ENCODE measurements at places on chromosomes 12 and 14.

DNA sequence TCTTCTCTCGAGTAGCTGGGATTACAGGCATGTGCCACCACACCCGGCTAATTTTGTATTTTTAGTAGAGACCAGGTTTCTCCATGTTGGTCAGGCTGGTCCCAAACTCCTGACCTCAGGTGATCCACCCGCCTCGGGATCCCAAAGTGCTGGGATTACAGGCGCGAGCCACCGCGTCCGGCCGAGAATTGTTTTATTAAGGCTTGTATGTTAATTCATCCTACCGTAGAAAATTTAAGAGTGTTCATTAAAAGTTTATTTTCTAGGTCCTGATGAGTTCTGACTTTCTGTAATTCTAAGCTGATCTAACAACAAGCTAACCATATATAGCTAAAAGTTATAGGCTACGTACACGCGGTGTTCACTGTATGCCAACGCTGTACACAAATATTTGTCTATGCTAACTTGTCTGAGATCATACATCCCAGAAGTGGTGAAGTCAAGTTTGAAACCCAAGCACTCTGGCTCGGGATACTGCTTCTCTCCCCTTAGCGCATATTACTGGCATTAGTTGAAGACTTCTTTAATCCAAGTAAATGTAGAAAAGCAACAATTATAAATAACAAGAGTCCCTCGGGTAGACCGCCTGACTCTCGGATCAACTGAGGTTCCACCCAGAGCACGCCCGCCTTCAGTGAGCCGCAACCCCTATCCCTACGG is 570 bp upstream of the MRPS35 start:
- no peak for DNase-seq

DNA sequence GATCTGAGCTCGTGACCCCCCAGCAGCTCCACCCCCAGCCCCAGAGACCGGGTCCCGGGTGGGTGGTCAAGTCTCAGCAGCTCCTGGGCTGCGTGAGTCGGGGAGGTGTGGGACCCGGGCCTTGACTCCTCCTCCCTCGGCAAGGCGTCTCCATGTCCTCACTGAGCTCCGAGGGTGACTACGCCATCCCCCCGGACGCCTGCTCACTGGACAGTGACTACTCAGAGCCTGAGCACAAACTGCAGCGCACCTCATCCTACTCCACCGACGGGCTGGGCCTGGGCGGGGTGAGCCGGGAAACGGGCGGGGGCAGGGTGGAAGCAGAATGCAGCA is 28.1 kb downstream of the PIGH start:
- no peak for DNase-seq

- DNase-seq = no peak
Observed at GRCh38 chr14:50943261-50943942, 881 bp downstream of the PYGL start.

GRCh38 chr14:54312166-54312801 is 84.5 kb upstream of the CDKN3 start:
- no peak for DNase-seq

- no peak for DNase-seq
Observed at GRCh38 chr12:122003651-122004611, 17.8 kb upstream of the BCL7A start.

DNA sequence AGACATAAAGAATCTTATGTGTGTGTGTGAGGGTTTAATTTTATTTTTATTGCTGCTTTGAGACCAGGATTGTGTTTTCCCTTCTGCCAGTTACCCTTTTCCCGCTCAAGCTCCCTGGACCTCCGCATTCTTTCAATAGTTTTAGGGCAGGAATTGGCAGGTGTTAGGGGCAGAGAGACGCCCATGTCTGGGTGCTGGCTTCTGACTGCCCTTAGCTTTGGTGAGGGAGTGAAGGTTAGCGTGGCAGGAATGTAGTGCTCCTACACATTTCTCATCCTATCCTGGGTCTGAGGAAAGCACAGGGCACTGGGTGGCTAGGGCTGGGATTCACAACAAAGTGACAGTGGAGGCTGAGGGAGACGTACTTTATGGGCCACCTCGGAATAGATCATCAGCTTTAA is 428.1 kb downstream of the ZFP36L1 start:
- no peak for DNase-seq

- DNase-seq = no peak
Observed at GRCh38 chr14:35281341-35281740, 10.8 kb upstream of the PSMA6 start.

DNA sequence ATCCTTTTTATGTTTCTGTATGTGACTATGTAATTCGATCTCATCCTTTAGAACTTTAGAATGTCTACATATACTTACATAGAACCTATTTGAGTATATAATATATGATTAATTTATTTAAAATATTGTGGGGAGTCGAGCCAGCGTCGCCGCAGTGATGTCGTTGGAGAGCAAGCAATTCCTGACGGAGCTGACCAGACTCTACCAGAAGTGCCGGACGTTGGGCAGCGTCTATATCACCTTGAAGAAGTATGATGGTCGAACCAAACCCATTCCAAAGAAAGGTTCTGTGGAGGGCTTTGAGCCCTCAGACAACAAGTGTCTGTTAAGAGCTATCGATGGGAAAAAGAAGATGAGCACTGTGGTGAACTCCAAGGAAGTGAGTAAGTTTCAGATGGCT is 6.4 kb upstream of the CD27 start:
- DNase-seq = no peak

DNA sequence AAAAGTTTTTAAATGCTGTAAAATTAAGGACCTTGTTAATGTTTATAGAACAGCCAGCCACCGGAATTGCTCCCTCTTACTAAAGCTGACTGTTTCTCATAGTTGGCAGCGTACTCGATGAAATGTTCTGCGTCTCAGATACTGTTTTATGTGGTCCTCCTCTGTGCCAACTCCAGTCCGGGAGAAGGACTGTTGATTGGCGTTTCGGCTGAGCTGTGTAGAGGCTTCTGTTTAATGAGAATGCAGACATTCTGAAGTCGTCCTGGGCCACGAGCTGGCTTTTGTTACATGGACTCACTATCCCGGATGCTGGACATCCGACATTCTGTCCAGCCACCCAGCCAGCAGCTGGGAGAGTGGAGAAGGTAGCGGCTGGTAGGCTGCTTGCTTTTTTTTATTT is 75.4 kb downstream of the WDR20 start:
- no peak for DNase-seq

GRCh38 chr14:58663494-58664111 is 25.8 kb downstream of the DACT1 start:
- no peak for DNase-seq

DNA sequence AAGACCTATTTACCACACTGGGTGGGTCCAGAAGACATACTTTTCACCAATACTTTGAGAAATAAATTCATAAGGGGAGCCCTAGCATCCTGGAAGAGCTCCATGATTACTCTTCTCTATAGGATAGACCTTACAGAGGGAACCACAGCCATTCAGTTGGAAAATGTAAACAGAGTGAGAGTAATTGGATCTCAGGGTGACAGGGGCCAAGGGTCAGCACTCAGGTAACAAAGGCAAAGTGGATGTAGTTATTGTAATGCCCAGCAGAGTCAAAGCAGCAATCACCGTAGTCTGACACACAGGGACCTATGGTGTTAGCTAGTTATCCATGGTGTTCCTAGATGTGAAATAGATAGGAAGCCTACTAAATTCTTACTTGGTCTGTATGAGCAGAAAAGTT is 10.8 kb upstream of the GTF2A1 start:
- DNase-seq = no peak

GRCh38 chr14:103697603-103698379 is 17.5 kb downstream of the XRCC3 start:
- DNase-seq = no peak

- DNase-seq = no peak
Observed at GRCh38 chr14:69013943-69014782, 35.1 kb upstream of the ACTN1 start.

- DNase-seq = no peak
Observed at GRCh38 chr12:25058658-25059058, 109.8 kb upstream of the BCAT1 start.

DNA sequence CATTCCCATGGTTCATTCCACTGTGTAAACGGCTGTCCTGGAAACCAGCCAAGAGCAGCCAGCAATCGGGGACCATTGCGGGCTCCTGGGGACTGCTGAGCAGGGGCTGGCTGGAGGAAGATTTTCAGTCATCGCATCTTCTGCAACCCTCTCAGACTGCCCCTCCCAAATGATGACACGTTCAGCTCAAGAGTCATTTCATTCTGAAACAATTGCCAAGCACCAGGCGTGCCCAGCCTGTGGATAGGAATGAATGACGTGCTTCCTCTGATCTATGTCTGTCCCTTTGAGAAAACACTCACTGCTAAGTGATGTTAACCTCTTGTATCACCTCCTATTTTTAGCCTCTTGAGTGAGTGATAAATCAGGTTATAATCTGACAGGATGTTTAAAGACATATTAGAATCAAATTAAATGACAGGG is 62.0 kb downstream of the NDUFA12 start:
- DNase-seq = peak; percentile 16

GRCh38 chr12:24840046-24840800 is 108.7 kb downstream of the BCAT1 start:
- DNase-seq = no peak

GRCh38 chr14:69582212-69582611 is 7.5 kb upstream of the CCDC177 start:
- DNase-seq = no peak

DNA sequence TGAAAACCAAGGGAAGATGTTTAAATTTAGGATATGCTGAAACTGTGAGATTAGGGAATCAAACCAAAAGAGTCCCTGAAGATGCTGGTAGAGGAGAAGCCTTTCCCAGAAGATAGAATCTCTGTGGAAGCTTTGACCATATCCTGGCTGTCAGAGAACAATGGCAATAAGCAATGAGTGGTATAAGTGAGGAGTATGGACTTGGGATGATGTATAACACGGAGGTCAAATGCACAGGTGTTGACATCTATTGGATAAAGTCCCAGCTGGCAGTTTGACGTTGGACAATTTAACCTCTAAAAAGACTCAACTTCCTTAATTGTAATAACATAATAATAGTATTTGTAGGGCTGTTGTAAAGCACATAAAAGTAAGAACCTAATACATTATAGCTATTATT is 30.1 kb upstream of the CLEC14A start:
- no peak for DNase-seq

- DNase-seq = no peak
Observed at GRCh38 chr12:109770104-109770860, 56.7 kb downstream of the FAM222A start.

- no peak for DNase-seq
Observed at GRCh38 chr12:49622501-49623141, 740 bp upstream of the PRPF40B start.
